ENCODE measurements at places on chromosomes 3 and 15.

- DNase-seq, result peak; percentile 94
These were observed at the start of gene TEX264 for GRCh38 chr3:51670823-51671733. TEX264 (plus strand) TSS chr3:51671252; CDS start chr3:51674305, 3,053 bp downstream.

DNA sequence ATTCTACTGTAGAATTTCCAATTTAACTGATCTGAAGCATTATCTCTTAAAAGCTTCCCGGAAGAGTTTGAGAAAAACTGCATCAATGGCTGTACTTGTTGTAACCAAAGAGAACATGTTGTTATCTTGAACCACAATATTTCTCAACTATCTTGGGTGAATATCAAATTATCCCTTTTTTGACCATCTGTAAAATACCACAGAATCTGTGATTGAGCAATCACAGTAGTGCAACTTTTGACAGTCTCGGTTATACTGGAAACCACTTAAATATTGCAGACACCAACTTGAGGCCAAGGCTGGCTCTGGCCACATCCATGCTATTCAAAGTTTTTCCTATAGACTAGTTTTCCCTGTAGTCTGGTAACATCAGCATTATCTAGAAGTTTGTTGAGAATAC lies 842.8 kb upstream of the EPHA6 start:
- no peak for DNase-seq

GRCh38 chr3:193305356-193305755 lies 64.3 kb downstream of the PLAAT1 start:
- DNase-seq, result no peak

GRCh38 chr15:57118013-57118799 lies 199.8 kb downstream of the TCF12 start:
- peak; percentile 47 for DNase-seq

GRCh38 chr15:69143756-69144436 lies 16.5 kb upstream of the GLCE start:
- DNase-seq, result no peak

- DNase-seq, result peak; percentile 7
These were observed 287.5 kb downstream of the MAGI1 start for GRCh38 chr3:65751123-65751700.

- DNase-seq, result no peak
These were observed 216.1 kb downstream of the WNT5A start for GRCh38 chr3:55270976-55271375.

DNA sequence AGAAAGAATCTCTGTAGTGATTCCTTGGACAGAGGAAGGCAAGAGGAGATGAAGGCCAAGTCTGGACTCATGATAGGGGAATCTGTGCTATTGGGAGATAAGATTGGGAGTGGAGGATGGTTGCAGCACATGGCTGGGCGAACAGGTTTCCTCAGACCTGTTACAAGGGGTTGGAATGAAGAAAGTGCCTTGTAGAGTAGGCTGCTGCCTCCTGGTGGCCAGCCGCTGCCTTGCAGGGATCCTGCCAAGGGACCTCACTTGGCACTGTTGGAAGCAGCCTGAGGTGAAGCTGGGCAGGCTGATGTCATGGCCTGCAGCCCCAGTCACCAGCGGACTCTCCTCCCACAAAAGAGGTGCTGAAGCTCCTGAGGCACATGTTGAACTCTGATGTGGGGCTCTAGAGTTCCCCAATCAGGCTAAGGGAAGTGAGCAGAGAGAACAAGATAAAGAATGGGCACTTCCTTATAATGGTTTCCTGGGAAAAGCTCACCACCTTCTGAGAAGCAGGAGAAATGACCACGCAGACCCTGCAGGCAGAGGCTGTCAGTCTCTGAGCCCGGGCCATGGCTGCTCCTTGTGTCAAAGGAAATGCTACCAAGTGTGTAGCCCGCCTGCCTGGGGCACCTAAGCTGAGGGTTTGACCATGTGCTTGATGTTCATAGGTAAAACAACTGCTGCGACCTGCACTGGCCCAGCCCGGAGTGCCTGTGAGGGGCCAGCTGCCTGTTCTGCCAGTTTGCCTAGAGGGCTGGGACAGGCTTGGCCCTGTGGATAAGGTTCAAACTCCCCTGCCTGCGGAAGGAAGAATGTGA lies 1.6 kb upstream of the TEX264 start:
- DNase-seq, result peak; percentile 86

- DNase-seq, result no peak
These were observed 7.1 kb downstream of the COL8A1 start for GRCh38 chr3:99645277-99646106.

DNA sequence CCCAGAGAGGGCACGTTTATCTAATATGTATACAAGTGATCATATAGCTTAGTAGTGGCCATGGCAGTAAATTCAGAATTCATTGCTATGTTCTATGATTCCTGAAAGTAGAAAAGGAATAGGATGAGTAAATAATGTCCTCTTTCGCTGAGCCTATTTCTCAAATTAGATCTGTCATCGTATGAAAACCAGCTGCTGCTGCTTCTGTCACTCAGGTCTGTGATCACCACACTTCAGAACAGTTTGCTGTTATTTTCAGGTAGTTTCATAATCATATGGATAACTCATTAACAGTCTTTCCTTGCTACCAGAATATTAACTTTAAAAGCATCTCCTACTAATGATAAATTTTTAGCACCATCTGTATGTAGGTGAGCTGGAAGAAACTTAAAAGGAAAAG lies 289.1 kb upstream of the AZI2 start:
- DNase-seq, result no peak

GRCh38 chr15:90691982-90692773 lies 25.0 kb upstream of the BLM start:
- DNase-seq, result no peak

DNA sequence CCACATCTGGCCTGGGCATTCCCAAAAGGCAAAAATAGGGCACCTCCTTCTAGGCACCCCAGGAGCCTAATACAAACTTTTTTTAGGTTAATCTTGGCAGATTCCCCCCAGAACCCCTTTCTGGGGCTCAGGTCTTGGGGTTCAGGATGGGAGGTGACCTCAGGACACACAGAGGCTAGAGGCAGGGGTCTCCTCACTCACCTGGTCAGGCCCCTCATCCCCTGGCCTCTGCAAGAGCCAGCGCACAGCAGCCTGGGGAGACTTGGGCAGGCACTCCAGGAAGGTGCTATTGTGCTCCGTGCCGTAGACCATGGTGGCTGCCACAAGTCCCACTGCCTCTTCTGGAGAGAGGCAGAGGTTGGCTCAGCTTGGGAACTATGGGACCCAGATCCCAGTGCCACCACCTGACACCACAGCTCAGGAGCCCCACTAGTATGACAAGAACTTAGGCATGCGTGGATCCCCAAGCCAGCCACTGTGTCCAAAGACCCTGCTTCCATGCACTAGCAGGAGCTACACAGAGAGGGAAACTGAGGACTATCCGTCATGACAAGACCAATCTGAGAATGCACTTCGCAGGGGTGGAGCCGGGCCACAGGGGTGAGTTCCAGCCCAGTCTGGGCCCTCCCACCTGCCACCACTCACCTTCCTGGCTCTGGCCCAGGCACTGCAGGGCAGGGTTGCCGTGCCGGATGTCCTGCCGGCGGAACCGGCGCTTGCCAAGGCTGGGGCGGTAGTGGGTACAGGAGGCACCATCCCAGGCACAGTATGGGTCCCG lies 7.4 kb downstream of the SEMA3G start:
- no peak for DNase-seq

DNA sequence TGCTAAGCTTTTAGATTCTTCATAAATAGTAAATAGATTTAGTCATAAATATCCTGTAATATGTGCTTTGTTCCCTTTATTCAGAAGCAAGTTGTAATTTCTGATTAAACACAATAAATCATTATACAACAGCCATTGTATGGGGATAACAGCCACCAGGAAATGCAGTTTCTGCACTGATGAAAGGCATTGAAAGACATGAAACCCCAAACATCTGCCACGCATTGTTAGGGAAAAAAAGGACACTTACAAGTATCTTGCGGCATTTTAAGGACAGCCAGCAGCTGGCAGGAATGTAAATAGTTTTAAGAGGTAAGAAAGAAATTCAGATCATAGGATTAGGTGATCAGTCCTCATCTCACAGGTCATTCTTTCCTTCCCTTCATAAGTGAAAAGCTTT lies 801.1 kb upstream of the LMCD1 start:
- no peak for DNase-seq

DNA sequence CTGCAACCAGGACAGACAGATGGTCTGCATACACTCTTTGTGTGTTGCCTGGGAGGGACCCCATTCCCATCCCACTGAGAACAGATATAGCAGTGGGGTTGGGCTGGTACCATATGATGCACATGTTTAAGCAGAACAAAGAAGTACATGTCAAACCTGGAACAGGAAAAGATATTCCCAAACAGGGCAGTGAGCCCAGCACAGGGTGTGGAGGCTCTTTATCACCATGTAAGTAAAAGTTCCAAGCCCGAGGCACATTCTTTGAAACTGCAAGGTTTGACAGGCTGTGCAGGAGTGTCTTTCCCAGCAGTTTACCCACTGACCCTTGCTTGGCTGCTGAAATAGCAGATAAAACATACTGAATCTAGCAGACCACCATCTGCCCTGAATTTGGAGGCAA lies 5.3 kb upstream of the ZNF445 start:
- DNase-seq, result no peak

GRCh38 chr3:37072892-37073291 lies 79.6 kb downstream of the MLH1 start:
- no peak for DNase-seq

- DNase-seq, result no peak
These were observed 635.0 kb downstream of the TBL1XR1 start for GRCh38 chr3:176562331-176562730.

- no peak for DNase-seq
These were observed 171.3 kb downstream of the ATP10A start for GRCh38 chr15:25691544-25692430.

DNA sequence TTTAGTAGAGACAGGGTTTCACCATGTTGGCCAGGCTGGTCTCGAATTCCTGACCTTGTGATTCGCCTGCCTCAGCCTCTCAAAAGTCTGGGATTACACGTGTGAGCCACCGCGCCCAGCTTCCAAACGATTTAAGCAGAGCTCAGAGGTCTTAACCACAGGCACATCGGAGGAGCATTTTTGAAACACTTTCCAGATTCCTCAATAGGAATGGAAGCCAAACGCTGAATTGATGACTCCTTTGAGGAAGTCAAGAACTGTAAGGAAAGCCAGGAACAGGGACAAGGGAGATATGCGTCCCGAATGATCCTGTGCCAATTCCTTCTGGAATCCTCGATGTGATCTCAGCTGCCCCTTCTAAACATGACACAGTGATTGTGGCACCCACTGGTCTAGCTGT lies 40.0 kb downstream of the TRH start:
- DNase-seq, result no peak

DNA sequence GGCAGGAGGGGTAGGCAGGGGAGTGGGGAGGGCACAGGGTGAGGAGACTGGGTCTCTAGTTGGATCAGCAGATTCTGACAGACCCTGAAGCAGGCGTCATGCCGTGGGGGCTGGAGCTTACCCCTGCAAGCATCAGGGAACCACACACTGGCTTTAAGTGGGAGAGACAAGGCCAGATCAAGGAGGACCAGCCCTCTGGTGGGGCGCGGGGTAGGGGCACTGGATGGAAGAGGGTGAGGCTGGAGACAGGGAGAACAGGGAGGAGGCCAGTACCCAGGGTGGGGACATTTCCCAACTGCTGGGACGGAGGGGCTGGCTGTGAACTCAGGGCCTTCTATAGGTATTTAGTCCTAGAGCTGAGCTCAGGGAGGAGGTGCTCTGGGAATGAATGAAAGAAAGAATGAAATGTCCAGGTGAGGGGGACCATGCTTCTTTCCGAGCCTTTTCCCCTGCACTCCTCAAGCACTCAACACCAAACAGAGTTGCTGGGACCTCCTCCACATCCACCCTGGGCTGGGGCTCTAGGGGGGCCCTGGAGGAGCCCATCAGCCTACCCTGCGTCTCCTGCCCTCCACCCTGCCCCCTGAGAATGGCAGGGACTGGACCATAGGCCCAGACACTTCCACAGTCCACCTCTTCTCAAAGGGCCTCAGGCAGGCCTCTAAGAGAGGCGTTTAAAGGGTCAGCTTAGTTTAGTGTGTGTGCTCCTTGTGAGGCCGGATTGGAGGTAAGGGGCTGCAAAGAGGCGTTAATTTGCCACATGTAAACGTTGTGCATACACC lies 49.0 kb upstream of the FGD5 start:
- no peak for DNase-seq
